Thyroid gland (tissue), 4 donors: ENCODE measurements at places on chromosomes 4 and X. TPM values are rescaled to one million over a fixed set of nuclear protein-coding genes. Genes with fewer than 3 reads are reported as not detected.

DNA sequence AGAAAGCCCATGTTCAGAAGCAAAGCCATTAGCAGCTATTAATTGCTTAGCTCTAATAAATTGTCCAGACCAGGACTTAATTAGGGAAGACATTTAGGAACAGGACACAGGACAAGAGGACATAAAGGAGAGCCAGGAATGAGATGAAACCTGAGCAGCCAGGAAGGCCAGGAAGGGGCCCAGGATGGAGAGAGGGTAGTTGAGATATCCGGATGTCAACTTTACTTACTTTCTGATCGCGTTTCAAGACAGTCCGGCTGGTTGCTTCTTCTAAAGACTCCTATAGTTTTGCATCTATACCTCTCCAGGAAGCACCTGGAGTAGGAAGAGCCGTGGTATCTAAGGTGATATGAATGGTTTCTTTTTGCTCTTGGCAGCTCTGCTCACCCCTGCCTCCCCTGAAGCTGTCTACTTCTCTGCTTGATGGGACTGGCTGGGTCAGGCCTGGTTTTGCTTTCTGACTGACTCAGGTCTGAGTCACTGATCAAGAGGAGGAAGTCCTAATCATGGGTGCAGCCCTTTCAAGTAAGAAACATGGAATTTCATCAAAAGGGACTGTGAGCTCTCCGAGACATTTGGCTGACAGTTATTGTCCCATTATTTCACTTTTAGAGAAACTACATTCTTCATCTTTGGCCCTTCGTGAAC, 733.3 kb downstream of the RPA4 start:
- no peak for DNase-seq

DNA sequence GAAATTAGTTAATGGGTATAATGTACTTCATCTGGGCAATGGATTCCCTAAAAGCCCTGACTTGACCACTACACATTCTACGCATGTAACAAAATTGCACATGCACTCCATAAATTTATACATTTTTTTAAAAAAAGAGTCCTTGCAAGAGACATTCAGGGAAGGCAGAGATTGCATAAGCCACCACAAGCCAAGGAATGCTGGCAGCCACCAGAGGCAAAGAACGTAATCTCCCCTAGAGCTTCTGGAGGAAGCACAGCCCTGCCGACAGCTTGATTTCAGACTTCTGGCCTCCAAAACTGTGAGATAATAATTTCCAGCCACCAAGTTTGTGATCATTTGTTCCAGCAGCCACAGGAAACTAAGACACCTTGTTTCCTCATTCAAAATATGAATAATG, 185.6 kb upstream of the GALNT7 start:
- DNase-seq: no peak

DNA sequence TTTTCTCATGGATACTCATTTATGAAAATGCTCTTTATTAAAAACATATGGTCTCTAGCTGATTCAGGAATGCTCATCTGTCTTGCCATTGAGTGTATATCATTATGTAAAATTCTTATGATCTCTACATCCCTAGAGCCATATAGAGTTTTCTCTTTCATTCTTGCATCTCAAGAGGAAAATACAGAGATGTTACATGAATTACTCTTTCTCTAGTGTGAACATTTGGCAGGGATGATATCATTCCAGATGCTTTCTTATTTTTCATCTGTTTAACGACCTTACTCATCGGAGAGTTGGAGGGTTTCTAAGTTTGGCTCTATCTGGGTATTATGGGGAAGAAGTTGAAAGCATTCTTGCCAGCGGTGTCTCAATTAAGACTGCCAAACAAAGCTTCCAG, 202.9 kb upstream of the SLC7A11 start:
- no peak for DNase-seq

DNA sequence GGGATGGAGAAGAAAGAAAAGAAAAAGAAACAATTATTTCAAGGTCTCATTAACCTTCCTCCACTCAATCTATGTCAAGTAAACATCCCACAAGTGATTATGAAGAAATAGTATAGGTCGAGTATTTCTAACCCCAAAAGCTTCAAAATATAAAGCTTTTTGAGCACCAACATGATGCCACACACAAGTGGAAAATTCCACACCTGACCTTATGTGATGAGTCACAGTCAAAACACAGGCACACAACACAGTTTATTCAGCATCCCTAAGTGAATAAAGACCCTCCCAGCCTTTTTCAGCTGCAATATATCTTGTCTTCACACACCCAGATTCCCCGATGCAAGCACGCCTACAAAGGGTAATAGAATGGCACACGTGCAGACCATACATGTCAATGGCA, 51.7 kb upstream of the VEGFC start:
- no peak for DNase-seq

Gene SORBS2
- total RNA-seq: 422 TPM

Gene POLR2B
- 85.3 TPM for total RNA-seq
